ENCODE measurements at places on chromosomes 11 and 22. TPM values are rescaled to one million over a fixed set of nuclear protein-coding genes. Genes with fewer than 3 reads are reported as not detected.

The OR10D3 gene
- total RNA-seq: not detected

The IRAG1 gene
- total RNA-seq: 0.21 TPM

The EFEMP2 gene
- 23.7 TPM for total RNA-seq

The EXT2 gene
- total RNA-seq: 57.5 TPM

The E2F8 gene
- 14.2 TPM for total RNA-seq

The KIAA1671 gene
- 48.1 TPM for total RNA-seq

The IFTAP gene
- total RNA-seq: 18.2 TPM

The TTC36 gene
- total RNA-seq: 1.2 TPM

The FANCF gene
- total RNA-seq: 11.6 TPM

The TSKU gene
- total RNA-seq: 31.4 TPM

The MARK2 gene
- total RNA-seq: 41.1 TPM

The HBG2 gene
- total RNA-seq: 6.5 TPM

The ALDH3B2 gene
- not detected for total RNA-seq

The BRSK2 gene
- 32.2 TPM for total RNA-seq

The KCNK4 gene
- 1.1 TPM for total RNA-seq

The OR4S2 gene
- not detected for total RNA-seq

The PAMR1 gene
- 0.13 TPM for total RNA-seq

The SMTNL1 gene
- total RNA-seq: not detected

The SLC17A6 gene
- not detected for total RNA-seq

The PNPLA5 gene
- total RNA-seq: not detected

The FBLN1 gene
- 143 TPM for total RNA-seq

The ATM gene
- 95.6 TPM for total RNA-seq

The NLRP14 gene
- total RNA-seq: 0.08 TPM

The C11orf91 gene
- 1.3 TPM for total RNA-seq

The RAC2 gene
- 1.5 TPM for total RNA-seq

The TPBGL gene
- total RNA-seq: 0.54 TPM

The PLAAT2 gene
- total RNA-seq: not detected

The IL10RA gene
- 0.41 TPM for total RNA-seq

The MMP8 gene
- total RNA-seq: not detected

The CTSW gene
- not detected for total RNA-seq

The LARGE2 gene
- 1.4 TPM for total RNA-seq

The CHKB gene
- total RNA-seq: 43.5 TPM

The TMEM134 gene
- 65.0 TPM for total RNA-seq

The ACTN3 gene
- total RNA-seq: 0.13 TPM

The HSPA8 gene
- total RNA-seq: 1,755 TPM

The CCDC15 gene
- 2.8 TPM for total RNA-seq

The GNG3 gene
- total RNA-seq: not detected

The B4GAT1 gene
- 29.3 TPM for total RNA-seq

The SCGB1D2 gene
- 0.85 TPM for total RNA-seq

The NRGN gene
- 5.7 TPM for total RNA-seq

The SAAL1 gene
- total RNA-seq: 19.5 TPM

The DDI1 gene
- not detected for total RNA-seq

The MS4A4E gene
- not detected for total RNA-seq

The MFNG gene
- total RNA-seq: 7.1 TPM

The TRIM48 gene
- total RNA-seq: not detected

The PIWIL4 gene
- 2.1 TPM for total RNA-seq

The CREB3L1 gene
- 35.6 TPM for total RNA-seq

The DLG2 gene
- 4.2 TPM for total RNA-seq

The OTOG gene
- total RNA-seq: not detected

The KRTAP5-8 gene
- not detected for total RNA-seq

The OR8B4 gene
- not detected for total RNA-seq

The FCHSD2 gene
- 31.8 TPM for total RNA-seq

The RTN4RL2 gene
- 0.90 TPM for total RNA-seq

The NAALAD2 gene
- not detected for total RNA-seq

The FEN1 gene
- total RNA-seq: 67.6 TPM

The ASCL3 gene
- total RNA-seq: not detected

The RTN4R gene
- 16.3 TPM for total RNA-seq
